Endodermal cell (in vitro differentiated cells): ENCODE measurements at places on chromosomes 2 and 18. TPM values are rescaled to one million over a fixed set of nuclear protein-coding genes. Genes with fewer than 3 reads are reported as not detected.

GRCh38 chr2:237581751-237582746 is 8.5 kb downstream of the RAB17 start:
- peak; percentile 63 for DNase-seq

DNA sequence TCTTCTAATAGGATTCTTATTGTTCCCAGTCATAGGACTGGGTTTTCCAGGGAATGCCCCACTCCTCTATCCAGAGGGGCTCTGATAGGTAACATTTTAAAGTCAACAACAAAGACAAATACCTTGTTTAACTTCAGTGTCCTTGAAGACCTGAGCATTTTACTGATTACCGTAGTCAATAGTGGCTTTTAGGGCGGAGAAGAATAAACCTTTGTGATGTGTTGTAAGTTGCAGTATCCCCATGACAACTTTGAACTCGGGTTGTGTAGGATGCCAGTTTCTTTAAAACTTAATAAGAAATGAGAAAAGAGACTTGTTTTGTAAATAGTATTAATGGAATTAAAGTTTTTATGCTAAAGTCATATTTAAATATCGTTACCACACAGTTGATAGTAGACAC is 6.0 kb downstream of the GATA6 start:
- no peak for DNase-seq

DNA sequence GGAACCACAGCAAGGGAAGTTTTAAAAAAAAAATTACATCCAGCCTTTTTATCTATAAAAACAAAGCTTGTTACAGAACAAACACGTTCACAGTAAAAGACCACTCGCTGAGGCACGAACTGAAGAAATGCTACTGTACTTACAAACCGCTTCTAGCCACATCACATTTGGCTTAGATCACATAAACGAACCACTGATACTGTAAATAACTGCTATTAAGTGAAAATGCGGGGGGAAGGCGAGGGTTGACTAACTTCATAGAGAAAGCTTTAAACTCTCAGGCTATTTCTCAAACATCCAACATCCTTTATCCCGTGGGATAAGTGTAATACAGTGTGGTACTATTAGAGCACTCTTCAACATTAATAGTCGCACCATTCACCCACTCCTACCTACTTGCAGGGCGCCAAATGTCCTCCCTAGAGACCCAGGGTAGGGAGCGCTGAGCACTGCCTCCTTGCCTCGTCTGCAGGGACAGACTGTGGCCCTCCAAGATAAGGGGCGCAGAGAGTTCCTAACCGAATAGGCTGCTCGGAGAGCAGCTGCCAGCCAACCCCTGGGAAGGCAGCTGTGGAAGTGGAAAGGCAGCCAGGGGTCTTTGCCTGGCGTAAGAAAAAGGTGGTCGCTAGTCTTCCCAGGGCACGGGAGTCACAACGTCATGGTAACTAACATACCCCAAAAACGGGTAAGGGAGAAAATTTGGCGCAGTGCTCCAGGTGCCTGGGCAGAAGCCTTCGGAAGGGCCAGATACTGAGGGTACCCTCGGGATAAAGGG is 854 bp downstream of the GPR155 start:
- peak; percentile 74 for DNase-seq

DNA sequence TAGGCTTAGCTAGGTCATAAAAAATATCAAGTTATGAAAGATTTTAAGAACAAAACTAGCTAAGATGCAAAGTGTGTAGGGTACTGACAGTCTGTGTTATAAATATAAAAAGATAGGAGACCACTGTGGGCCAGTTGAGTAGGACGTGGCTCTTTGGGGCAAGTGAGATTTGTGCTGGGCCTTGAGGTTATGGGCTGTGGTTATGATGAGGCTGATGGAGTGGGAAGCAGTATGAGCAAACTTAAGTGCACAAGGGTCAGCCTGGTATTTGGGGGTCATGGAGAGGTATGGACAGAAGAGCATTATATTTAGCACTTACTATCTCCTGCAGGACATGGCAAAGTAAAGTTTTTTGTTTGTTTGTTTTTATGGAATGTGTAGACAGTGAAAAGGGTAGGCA is 70.1 kb downstream of the SETBP1 start:
- DNase-seq = no peak

DNA sequence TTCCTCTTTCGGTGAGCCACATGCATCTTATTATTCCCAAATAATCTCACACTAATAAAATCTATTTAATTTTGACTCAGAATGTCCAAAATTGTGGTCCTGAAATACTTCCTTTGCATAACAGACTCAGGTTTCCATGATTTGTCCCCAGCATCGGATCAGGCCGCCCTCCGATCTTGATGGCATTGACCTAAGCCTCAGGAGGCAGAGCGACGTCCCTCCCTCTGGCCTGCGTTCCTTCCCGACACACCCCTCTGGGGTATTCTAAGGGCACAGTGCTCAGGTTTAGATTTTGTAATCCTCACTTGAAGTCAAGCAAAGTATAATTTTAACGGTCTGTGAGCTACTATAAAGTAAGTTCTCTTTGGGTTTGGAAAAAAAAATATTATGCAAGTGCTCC is 857.7 kb downstream of the GALR1 start:
- peak; percentile 18 for DNase-seq

- DNase-seq = no peak
These were observed 6.2 kb upstream of the GDF7 start for GRCh38 chr2:20660506-20661420.

GRCh38 chr2:129821445-129821844 is 158.0 kb upstream of the RAB6C start:
- peak; percentile 65 for DNase-seq

- peak; percentile 60 for DNase-seq
These were observed 163.5 kb upstream of the CXCR4 start for GRCh38 chr2:136281281-136282114.

- no peak for DNase-seq
These were observed 35.4 kb downstream of the PGAP1 start for GRCh38 chr2:196891136-196891535.

DNA sequence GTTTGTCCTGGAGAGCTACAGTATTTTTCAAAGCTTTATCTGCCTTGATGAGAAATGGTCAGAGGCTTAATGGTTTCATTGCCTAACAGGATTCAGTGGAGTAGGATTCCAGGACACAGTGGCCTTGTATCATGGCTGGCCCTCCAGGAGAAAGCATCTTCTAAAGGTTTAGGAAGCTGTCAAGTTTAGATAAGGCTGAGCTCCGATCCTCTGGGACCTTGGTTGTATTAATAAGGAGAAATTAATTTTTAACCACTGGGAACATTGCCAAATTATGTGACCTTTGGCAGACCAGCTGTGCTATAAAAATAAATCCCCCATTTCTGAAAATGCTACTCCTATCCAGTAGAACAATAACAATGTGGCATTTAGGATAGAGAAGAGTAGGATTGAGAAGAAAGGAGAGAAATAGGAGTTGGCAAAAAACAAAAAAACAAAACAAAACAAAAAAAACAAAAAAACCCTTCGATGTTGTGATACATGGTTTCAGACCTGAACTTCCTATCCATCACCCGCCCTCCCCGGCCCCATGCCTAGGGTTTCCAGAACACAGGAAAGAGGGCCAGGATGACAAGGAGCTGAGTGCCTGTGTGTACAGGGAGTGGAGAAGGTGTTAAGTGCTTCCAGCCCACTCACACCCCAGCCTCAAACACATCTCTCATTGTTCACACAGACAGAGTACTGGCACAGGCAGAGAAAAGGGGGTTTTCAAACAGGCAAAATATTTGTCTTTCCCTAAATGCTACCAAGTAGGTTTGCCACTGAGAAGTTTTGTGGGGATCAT is 6.3 kb downstream of the NRP2 start:
- DNase-seq = no peak

- DNase-seq = no peak
These were observed 234.8 kb downstream of the ALPK2 start for GRCh38 chr18:58394046-58394445.

GRCh38 chr2:230949966-230950873 is 25.2 kb upstream of the GPR55 start:
- no peak for DNase-seq

GRCh38 chr2:136894007-136894634 is 128.8 kb downstream of the THSD7B start:
- no peak for DNase-seq

GRCh38 chr2:3563521-3563976 is 5.4 kb upstream of the RNASEH1 start:
- DNase-seq = no peak

DNA sequence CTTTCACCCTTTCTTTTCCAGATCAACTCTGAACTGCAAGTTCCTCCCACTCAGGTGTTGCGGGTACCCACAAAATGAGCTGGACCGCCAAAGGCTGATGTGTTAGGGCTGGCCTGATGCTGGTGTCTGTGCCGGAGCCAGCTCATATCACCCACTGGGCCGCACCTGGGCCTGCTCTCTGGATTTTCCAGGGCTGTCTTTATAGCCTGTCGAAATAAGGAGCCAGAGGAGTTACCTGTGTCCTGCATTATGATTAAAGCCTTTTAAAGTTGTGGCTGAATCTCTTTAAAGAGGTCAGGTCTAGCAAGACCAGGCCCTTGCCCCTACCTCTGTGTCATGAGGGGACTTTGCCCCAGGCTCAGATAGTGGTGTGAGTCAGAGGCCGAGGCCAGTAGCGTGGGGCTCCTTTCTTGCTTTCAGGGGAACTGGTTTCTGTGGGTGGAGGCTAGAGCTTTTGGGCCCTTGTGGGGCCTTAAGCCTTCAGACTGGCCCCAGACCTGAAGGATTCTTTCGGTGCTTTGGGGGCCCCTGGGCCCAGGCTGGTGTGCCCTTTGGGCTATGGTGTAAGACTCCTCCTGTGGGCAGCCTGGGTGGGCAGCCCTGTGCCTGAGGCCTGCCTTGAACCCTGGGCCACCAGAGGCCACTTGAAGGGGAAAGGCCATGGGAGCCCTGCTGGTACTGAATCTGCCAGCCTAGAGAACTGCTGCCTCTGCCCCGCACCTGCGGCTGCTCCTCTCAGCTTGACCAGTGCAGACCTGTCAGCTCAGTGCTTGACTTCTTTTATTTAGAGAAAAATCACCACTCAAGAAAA is 21.3 kb downstream of the OTOF start:
- DNase-seq = peak; percentile 44

GRCh38 chr2:144324446-144325045 is 195.4 kb downstream of the ZEB2 start:
- no peak for DNase-seq

DNA sequence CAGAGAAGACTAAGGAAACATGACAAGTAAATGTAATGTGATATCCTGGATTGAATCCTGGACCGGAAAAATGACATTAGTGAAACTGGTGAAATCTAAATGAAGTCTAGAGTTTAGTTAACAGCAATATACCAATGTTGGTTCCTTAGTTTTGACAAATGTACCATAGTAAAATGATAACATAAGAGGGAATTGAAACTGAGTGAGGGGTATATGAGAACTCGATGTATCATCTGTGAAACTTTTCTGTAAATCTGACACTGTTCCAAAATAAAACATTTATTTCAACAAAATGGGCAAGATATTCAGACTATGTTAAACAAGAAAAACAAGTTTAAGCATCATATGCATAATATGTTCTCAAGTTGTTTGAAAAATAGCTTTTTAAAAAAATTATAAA is 63.8 kb downstream of the OLA1 start:
- DNase-seq = no peak

DNA sequence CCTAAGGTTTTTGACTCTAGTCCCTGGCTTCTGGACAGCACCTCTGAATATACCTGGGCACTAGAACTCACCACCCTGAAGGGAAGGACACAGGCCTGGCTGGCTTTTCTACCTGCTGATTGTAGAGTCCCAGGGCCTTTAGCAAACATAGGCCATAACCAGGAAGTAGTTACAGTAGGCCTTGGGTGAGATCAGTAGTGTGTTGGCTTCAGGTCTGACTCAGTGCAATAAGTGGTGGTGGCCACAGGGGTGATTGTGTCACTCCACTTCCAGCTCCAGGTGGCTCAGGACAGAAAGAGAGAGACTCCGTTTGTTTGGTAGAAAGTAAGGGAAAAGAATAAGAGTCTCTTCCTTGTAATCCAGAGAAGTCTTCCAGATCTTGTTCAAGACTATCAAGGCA is 101.7 kb upstream of the LGALSL start:
- peak; percentile 38 for DNase-seq

DNA sequence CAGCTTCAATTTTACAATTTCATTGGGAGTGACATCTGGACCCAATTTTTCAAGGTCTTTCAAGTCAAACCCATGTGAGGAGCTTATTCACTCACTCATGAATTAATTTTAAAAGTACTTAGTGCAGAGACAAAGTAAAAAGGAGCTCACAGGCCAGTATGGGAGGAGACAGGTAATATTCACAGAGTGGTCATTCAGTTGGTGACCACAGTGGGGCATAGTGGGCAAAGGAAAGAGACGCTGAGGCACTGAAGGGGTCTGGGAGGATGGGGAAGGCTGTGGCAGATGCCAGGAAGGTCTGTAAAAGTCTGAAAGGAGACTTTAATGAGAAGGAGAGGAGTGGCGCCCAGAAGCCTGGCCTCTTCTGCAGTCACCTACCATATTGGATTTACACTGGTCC is 76.0 kb downstream of the CD8B2 start:
- DNase-seq = peak; percentile 61

DNA sequence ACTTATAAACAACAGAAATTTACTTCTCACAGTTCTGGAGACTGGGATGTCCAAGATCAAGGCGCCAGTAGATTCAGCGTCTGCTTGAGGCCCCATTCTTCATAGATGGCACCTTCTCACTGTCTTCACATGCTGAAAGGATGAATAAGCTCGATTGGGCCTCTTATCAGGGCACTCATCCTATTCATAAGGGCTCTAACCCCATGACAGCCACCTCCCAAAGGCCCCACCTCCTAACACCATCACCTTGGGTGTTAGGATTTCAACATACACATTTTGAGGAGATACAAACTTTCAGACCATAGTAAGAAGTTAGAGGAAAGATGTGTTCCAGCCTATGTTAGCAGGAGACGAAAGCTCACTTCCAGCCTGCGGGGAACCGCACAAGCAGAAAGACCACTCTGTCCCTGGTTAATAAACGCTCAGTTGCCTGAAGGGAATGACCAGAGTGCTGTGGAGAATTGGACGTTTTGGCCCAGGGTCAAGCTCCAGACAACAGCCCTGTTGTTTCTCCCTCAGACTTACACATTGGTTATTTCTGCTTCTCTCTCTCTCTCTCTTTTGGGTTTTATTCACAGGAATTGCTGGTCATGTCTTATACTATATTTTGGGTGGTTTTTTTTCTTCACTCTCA is 90.3 kb downstream of the MAPRE2 start:
- no peak for DNase-seq

The KCNIP3 gene
- 0.82 to 1.3 TPM (median 0.84 TPM) in 3 replicates for total RNA-seq

The BUB1 gene
- total RNA-seq = 78.5 to 121 TPM (median 118 TPM) in 3 replicates

The PLB1 gene
- total RNA-seq = 0.35 and 0.77 TPM in 2 replicates

The ANKRD30B gene
- total RNA-seq = 0.19 to 0.60 TPM in 2 of 3 replicates, not detected in the other

The AQP12B gene
- total RNA-seq = 0.23 TPM in 1 of 3 replicates, not detected in the others

The DLGAP1 gene
- total RNA-seq = 11.5 to 14.1 TPM (median 12.2 TPM) in 3 replicates

The SESTD1 gene
- 51.3 and 53.5 TPM in 2 replicates for total RNA-seq
